Psoas muscle (tissue), 8 donors: ENCODE measurements at places on chromosomes 2 and 18. TPM values are rescaled to one million over a fixed set of nuclear protein-coding genes. Genes with fewer than 3 reads are reported as not detected.

The SNRNP200 gene
- 80.7 TPM for total RNA-seq

DNA sequence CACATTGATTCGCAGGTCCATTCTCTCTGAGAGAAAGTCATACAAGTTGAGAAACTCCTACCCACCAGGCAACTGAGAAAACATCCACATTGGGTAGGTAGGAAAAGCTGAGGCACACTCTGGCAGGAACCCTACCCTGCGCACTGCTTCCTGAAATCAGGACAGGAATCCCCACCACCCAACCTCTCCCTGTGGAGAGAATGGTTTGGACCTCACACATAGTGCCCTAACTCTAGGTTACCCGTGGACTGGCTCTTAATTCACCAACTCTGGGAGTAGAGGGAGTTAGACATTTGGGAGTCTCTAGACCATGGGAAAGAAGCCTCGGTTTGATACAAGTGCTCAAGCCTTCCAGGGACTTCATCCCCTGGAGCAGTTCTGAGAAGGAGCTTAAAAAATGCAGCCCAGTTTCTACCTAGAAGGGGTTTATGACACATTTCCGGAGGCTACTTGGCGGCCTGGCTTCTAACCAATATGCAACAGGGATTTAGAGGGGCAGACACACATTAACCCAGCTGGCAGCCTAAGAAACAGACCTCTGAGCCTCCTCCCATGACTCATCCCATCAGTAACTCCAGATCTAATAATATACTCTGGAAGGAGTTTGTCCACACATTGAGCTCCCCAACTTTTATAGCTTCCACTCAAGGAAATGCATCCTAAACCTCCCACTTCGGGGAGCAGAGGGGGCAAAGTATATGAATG lies 136.7 kb downstream of the EML6 start:
- no peak for DNase-seq

- DNase-seq, result no peak
Observed at GRCh38 chr2:74951211-74951754, 7.2 kb upstream of the POLE4 start.

- DNase-seq, result no peak
Observed at GRCh38 chr2:105862843-105863242, 118.1 kb downstream of the NCK2 start.

The PLCD4 gene
- 85.2 TPM for total RNA-seq

GRCh38 chr2:130911482-130911881 lies 74.8 kb downstream of the ARHGEF4 start:
- no peak for DNase-seq

The TRABD2A gene
- total RNA-seq, result 0.32 TPM

DNA sequence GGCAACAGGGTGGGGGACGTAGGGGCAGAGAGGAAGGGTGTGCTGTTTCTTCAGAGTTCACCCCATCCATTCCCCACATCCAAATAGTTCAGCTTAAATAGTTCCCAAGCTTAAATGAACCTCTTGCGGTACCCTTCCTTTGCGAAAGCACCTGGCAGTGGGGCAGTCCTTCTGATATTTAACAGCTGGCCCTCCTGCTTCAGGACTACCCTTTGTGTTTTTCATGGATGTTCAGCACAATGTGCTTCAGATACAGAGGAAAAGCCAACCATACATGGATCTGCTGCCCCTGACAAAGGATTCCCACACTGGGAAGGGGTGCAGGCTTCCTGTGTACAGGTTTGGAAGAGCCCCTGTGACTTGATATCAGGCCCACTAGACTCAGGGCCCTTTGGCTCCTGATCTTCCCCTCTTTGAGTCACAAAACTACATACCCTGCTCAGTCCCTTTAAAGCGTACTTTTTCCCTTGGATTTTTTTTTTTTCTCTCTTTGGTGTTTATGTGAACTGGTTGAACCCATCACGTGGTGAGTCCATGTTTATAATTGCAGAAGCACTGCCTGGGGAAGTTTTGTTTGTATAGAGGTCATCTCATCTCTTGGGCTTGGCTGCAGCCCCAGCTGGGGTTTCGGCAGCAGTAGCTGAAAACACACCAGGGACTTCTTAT lies 45.3 kb upstream of the IGFBP5 start:
- DNase-seq, result no peak

The GALNT14 gene
- 0.54 TPM for total RNA-seq

DNA sequence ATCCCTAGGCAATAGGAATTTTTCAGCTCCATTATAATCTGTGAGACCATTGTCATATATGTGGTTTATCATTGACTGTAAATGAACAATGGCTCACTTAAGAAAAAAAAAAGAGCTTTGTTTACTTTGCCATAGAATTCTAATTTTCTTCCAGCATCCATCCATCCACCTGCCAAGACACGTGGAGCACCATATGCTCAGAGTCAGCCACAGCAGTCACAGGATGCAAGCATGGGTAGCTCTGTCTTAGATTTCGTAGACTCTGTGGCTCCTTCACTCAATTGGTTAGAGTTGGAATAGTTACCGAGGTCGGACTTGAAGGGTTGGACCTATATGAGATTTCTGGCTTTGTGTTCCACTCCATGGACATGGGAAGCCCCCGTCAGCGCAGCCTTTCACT lies 75.6 kb downstream of the COA5 start:
- no peak for DNase-seq

DNA sequence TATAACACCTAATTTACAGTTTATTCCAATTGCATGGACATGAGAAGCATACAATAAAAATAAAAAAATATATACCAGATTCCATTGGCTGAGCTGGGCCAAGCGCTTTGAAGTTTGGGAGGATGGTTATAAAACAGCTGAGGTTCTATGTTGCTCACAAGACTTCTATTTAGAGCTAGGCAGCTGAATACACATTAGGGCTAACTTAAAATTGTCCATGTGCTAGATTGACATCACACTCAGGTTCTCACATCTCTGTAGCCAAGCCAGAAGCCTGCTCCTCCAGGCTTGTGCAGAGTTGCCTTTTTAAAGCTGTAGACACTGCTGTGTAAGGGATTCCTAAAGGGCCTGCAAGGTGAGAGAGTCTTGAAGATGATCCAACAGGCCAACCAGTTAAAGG lies 871.1 kb upstream of the FANCL start:
- no peak for DNase-seq

The TFCP2L1 gene
- 0.39 TPM for total RNA-seq

DNA sequence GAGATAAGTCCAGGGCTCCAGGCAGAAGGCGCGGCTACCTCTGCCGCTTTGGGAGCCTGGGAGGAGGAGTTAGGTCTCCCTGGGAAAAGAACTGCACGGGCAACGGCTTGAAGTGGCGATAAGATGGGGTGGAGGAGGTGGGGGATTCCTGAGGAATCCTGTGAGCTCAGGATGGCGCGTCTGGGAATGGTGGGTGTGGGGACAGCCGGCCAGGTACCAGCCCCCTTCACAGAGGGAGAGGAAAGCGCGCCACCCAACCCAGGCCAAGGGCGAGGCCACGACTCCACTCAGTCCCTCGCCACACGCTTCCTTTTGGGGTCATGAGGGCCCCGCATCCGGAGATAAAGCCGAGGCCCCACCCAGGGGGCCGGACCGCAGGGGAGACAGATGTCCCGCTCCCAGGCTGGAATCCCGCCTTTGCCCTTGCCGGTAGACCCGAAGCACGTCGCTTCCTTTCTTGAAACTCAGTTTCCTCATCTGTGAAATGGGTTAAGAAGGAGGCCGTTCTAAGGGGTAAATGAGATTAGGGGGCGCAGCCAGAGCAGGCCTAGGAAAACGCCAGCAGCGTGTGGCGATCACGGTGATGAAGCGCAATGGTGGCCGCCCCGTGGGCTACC lies 1.7 kb upstream of the CTDSP1 start:
- DNase-seq, result peak; percentile 88

- DNase-seq, result no peak
Observed at GRCh38 chr2:107992069-107992468, 5.7 kb downstream of the SLC5A7 start.

DNA sequence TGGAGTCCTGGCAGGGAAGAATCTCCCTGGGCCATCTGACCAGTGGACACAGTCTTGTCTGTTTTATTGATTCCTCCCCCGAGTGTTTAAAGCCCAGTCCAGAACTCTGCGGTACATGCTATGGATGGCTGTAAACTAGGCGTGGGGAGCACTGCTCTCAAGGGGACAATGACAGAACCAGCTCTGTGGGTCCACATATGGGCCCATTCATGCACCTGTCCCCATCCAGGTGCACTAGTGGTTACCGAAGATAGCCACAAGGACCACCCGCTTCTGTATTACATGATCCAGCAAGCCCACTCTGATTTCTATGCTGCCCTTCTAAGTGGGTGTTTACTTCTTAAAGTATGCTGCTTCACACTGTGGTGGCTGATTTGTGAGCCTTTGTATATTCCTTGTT lies 21.0 kb downstream of the CHST10 start:
- DNase-seq, result no peak

DNA sequence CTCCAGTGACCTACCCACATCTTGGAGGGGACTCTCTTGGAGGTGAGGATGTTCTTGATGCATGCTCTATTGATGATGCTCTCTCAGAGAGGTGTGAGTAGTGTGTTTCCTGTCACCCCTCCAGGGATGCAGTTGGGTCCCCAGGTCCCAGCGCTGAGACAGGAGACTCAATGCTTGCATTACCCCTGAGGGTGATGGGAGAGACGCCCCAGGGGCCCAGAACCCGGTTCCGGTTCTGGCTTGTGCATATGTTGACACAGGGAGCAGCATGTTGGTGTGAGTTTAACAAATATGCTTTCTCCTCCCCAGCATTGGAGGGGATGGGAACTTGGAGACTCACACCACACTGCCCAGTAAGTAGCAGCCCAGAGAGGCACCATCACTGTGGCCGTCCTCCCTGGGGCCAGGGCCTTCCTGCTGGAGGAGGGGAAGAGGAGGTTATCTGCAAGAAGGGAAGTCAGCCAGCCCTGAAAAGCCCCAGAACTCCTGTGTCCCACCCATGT lies 124.5 kb downstream of the PLB1 start:
- DNase-seq, result no peak

DNA sequence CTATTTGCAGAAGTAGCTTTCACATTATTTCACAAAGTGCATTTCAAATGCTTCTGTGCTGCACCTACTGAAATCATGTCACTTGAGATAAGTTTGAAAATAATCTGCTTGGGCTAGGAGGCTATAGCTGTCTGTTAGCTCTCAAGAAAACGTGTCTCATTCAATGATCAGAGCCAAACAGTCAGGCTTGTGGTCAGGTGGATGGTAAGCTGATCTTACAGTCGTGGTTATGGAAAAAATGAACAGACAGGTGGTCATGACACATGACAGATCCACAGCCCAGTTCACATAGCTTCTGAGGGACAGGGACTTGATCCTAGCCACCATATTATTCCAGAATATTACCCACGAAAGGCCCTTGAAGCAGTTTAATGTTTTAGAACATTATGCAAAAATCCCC lies 26.5 kb upstream of the RFX8 start:
- no peak for DNase-seq

The CLEC4F gene
- 0.36 TPM for total RNA-seq

DNA sequence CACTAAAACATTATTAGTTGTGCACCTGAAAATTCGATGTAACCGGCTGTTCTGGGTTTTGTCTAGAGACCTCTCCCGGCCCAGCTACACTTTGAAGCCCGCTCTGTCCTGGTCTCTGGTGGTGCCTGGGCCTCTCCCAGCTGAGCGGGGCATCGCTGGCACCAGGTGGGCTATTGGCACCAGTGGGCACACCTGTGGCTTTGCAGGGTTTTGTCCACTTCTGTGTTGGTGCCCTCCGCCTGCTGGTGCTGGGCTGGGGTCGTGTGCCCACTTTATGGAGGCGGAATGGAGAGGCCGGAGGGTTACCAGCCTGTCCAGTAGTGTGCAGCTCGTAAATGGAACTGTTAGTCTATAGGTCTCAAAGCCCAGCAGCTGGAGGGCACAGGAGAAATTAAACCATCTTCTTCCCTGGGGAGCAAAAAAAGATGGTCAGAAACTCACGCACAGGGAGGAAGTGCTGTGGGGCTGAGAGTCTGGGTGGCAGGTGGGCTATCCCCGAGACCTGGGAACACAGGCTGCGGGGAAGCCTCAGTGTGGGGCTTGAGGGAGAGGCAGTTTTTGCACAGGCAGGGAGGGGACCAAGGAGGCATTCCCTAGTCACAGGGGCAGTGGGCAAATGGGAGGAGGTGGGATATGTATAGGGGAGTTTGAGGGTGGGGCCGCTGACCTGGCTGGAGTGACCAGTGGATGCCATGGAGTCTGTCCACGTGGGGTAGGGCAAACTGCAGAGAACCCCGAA lies 30.4 kb downstream of the SH3BP4 start:
- DNase-seq, result peak; percentile 30

- no peak for DNase-seq
Observed at GRCh38 chr18:51017140-51017879, 12.7 kb upstream of the SMAD4 start.

The PMAIP1 gene
- total RNA-seq, result 0.59 TPM

- no peak for DNase-seq
Observed at GRCh38 chr2:50606860-50607259, 425.1 kb downstream of the NRXN1 start.

GRCh38 chr2:42708179-42708578 lies 55.8 kb downstream of the OXER1 start:
- no peak for DNase-seq

GRCh38 chr2:10919771-10920621 lies 8.3 kb downstream of the KCNF1 start:
- no peak for DNase-seq

- DNase-seq, result no peak
Observed at GRCh38 chr2:235270956-235271355, 222.9 kb upstream of the AGAP1 start.

DNA sequence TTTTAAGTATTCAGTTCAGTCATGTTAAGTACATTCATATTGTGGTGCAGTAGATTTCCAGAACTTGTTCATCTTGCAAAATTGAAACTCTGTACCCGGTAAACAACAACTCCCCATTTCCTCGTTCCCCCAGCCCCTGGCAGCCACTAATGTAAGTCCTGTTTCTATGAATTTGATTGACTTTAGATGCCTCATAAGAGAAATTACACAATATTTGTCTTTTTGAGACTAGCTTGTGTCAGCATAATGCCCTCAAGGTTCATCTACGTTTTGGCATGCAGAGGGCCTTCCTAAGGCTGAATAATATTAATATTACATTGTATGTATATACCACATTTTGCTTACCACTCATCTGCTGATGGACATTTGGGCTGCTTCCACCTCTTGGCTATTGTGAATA lies 30.9 kb downstream of the METTL21A start:
- DNase-seq, result no peak

DNA sequence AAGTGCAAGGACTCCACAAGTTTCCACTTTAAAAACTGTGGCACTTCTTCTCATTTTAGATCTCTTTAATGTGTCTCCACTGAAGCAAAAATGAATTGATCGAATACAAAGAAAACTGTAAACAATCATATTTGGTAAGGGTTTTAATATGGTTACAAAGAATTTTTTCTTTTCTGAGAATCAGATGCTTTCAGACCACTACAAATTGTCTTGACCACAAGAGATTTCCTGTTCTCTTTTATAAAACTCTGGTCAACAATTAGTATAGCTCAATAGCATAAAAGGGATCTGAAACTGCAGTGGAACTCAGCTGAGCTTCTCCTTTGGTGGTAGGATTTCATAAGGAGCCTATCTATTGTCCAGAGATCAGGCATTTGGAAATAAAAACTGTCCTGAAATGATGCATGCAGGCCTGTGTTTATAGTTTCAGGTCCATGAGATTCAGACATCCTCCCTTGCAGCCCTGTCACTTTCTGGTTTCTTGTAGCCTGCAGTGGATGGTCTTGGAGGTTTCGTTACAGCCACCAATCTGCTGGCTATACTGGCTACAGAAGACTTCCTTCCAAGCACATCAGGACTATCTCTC lies 120.0 kb downstream of the DOCK10 start:
- DNase-seq, result no peak

The DLGAP1 gene
- 0.26 TPM for total RNA-seq

The PSMA8 gene
- not detected for total RNA-seq
